Activated CD4-positive, alpha-beta T cell treated with anti-CD3 and anti-CD28 coated beads, Interleukin-2, amount 50 U/mL, for 24 hours (primary cell): ENCODE measurements at places on chromosomes 5 and 9.

- no peak for DNase-seq
These were observed 13.6 kb downstream of the UBAC1 start for GRCh38 chr9:135947582-135947981.

- DNase-seq = no peak
These were observed 22.8 kb upstream of the TRMT10B start for GRCh38 chr9:37730839-37731238.

- DNase-seq = peak; percentile 47
These were observed 184.2 kb downstream of the EFNA5 start for GRCh38 chr5:107486489-107486888.

DNA sequence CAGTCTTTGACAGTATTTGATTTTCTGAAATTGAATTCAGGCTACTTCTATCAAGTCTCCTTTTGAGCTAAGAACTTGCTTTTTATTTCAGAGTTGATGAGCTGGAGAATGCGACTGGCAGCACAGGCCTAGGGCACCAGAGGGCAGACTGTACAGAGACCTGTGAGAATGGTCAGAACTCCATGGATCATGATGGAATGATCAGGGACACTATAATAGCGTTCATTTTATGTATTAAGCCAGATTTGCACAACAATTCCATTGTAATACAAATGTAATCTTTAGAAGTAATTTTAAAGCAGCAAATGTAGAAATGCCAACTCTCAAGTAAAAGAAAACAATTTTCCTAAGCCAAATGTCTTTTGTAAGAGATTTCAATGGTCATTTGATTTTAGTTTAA, 902.4 kb downstream of the NR2F1-AS1 start:
- no peak for DNase-seq

DNA sequence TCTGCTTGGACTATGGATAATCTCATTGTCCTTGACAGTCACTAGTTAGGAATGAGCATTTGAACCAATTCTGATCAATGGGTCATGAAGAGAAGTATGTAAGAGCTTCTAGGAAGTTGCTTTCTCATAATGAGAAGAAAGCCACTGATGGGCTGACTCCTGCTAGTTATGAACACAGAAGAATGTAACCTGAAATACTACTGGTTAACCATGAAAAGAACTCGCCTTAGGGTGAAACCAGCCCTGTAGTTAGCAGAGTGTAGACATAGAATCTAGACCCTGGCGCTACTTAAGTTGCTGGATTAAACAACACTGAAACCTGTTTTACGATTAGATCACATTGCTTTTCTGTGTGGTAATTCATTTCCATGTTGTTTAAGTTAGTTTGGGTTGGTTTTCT, 26.6 kb downstream of the SLF1 start:
- no peak for DNase-seq

DNA sequence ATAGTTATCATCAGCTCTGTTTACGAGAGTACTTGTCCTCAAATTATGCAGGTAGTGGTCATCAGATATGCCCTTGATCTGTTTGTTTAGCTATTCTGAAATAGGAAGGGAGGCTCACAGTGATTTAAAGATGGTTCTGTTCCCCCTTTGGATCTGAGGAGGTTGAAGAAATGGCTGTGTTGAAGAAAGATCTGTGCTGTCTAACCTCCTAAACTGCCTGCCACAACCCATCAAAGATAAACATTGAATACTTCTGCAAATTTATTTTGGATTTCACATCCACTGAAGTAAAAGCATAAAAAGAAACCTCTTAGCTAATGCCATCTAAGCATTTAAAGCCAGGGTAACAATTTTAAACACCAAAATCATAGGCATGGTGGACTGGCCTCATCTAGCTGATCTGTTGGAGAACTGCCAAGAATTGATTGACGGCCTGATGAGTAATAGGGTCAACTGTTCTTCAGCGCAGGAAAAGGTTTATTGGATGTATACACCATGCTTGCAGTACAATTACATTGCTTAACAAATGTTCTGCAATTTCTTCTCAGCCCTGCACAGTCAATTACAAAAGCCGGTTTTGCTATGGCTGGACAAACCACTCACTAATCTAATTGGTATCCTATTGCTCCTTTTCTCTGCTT, 97.6 kb downstream of the SEMA6A start:
- DNase-seq = no peak

DNA sequence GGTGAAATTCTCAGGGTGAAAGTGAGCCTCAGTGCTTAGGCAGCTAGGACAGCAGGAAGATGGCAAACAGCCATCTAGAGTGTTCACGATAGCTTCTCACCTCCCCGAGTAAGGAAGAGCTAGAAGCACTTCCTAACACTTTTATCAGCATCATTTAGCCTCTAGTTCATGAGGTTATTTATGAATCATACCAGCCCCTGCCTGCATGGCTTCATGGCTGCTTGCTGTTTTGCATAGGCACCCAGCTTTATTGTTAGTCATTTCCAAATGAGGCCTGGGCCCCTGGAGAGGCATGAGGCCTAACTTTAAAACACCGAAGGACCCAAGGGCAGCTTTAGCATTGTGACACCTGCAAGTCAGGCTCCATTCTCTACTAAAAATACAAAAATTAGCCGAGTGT, 134.9 kb upstream of the PANK3 start:
- no peak for DNase-seq

DNA sequence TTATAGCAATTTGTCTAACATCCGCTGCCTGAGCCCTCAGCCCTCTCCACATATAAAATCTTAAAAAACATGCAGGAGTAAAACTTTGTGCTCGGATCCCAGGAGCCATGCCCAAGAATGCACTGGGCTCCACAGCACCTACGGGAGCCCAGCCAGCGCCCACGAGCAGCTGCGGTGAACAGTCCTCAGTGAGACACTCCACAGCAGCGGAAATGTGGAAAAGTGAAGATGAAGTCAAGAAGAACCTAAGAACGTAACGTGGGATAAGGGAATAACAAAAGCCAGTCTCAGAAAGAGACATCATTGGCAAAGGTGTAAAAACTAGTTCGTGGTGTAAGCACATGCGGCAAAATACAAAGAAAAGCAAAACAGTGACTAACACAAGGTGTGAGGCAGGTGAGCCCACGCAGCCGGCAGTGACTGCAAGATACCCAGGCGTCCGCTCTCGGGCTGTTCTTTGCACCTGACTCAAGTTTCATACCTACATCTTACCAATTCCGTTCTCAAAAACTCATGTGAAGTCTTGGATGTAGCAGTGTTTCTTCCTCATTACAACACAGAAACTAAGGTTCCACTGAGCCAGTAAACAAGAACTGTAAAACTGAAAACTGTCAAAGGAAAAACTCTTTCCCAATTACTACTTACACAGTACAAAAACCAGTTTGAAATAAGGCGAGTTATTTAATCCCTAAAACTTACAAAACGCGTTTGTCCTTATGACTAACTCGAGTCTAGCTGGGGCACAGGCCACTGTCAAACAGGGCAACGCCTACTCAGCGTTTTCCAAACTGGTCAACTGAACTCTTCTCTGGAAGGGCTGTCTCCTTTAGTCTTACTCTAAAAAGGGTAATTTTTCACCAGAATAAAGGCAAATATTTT, 1.7 kb downstream of the CAMSAP1 start:
- no peak for DNase-seq

DNA sequence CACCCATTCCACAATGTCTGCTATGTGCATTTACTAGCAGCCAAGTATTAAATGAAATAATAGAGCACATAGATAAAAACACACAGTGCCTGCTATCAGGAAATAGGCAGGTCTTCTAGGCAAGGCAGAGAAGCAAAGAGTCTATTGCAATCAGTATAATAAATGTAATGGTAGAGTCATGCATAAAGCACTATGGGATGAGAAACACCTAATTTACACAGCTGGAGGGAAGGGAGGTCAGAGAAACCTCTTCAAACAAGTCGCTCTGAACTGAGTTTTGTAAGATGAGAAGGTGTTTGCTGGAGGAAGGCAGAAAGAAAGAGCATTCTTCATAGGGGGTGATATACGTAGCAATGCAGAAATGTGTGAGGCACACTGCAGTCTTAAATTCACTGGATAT, 341.0 kb upstream of the DMAC1 start:
- DNase-seq = no peak
